ENCODE measurements at places on chromosomes 5 and 9. TPM values are rescaled to one million over a fixed set of nuclear protein-coding genes. Genes with fewer than 3 reads are reported as not detected.

SLC25A2 gene
- total RNA-seq: 0.63 TPM

WNT8A gene
- total RNA-seq: not detected

SHC3 gene
- 68.9 TPM for total RNA-seq

PCDHB10 gene
- total RNA-seq: 26.3 TPM

ARAP3 gene
- total RNA-seq: 9.1 TPM

LRRC70 gene
- total RNA-seq: 8.5 TPM

FAM174A gene
- total RNA-seq: 18.5 TPM

MAML1 gene
- 34.4 TPM for total RNA-seq
